NCI-H1436 (cell line): ENCODE measurements at places on chromosomes 4 and X.

GRCh38 chrX:43899878-43900815 is 17.9 kb upstream of the MAOB start:
- DNase-seq, result no peak

GRCh38 chr4:150149381-150149780 is 71.1 kb downstream of the DCLK2 start:
- no peak for DNase-seq

DNA sequence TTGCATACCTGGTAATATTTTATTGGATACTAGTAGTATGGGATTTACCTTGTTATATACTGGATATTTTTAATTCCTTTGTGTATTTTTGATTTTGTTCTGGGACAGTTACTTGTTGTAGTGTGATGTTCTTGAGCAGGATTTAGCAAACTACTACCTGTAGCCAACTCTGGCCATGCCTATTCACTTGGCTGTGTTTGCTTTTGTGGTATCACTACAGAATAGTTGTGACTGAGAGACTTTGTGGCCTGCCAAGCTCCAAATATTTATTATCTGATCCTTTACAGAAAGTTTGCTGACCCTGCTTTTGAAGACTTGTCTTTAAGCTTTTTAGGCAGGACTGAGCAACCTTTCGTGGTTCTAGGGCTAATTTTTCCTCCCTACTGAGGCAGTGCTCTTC is 17.8 kb downstream of the ZCCHC4 start:
- DNase-seq, result no peak

- no peak for DNase-seq
Observed at GRCh38 chr4:176335421-176335820, 15.7 kb downstream of the SPCS3 start.

GRCh38 chr4:142423861-142424260 is 422.2 kb downstream of the INPP4B start:
- DNase-seq, result no peak

- no peak for DNase-seq
Observed at GRCh38 chr4:40157436-40157835, 39.4 kb upstream of the RHOH start.

DNA sequence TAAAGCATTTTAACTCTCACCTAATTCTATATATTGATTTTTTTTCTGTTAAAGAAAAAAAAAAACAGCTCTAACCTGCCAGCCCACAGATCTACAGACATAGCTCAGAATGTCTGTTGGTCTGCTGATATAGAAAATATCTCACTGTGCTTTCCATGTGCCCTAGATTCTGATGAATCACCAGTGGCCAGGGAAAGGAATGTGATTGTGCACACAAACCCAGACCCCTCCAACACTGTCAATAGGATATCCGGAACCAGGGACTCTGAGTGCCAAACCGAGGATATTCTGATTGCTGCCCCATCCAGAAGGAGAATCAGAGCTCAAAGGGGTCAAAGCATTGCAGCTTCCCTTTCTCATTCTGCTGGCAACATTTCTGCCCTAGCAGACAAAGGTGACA is 12.1 kb upstream of the SCML1 start:
- no peak for DNase-seq

DNA sequence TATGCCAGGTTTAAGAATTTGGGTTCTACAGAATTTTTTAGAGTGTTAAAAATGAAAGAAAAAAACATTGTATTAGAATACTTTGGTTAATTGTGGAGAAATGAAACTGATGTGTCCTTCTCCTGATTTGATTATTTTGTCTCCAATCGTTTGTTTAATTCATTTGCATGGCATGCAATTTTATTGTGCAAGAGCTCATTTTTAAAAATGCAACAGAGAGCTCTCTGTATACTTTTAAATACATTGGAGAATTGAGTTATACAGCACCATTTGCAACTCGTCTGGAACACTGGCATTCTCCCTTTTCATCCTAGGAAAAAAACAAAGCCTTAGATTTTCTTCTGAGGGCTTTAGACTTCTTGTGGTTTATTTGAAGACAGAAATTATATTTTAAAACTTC is 689 bp downstream of the EXOC1L start:
- no peak for DNase-seq

DNA sequence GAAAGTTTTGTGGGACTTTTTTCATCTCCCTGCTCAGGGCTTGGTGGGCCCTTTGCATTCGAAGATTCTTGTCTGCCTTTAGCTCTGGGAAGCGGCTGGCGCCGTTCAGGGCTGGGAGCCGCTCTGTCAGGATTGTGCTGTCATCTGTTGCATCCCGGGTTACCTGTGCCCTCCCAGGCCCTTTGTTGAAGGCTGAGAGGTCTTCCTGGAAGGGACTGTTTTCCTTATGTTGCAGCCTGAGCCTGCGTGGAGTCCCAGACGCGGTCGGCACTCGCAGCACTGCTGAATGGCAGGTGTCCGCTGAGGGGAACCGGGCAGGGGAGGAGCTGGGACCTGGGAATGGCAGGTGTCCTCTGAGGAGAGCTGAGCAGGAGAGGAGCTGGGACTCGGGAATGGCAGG is 15.9 kb downstream of the RGS12 start:
- DNase-seq, result no peak

DNA sequence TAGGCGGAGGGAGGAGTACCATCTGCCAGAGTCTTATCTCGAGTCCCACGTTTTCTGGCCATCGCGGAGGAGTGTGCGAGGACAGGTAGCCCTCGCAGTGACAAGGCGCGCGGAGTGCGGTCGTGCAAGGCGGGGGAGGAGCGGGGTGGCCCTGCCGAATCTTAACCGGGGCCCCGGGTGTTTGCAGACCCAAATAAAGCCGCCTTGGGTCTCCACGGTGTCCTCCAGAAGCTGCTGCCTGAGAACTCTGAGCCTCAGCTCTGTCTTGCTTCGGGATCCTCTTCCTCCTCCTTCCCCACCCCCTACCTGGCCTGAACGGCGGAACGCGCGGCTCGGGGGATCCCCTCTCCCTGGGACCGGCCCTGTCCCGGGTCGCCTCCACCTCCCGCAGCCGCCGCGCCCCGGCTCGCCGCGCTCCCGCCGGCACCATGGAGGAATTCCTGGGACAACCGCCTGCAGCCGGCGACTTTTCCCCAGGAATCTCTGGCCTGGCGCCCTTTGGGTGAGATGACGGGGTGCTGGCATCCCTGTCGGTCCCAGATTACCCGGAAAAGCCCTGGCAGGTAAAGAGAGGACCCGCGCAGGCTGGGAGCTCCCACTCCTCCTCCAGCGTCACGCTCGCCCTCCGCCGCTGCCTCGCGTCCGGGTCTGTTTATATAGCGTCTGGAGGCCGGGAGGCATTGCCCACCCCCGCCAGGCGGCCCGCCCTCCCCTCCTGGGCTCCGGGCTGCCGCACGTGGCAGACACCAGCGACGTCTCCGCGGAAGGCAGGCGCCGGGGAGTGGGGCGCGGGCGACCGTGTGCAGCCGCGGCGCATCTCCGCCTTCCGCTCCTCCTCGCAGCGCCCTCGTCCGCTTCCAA is at the start of gene GALNTL6:
Gene GALNTL6 (plus strand): TSS at position 740 of the 861 bp plus-strand sequence.
- DNase-seq, result peak; percentile 15

GRCh38 chrX:11187001-11187400 is 75.9 kb downstream of the HCCS start:
- no peak for DNase-seq

- DNase-seq, result no peak
Observed at GRCh38 chr4:150310159-150310895, 232.1 kb downstream of the DCLK2 start.
